ENCODE measurements at places on chromosomes 16 and 17.

- DNase-seq, result no peak
Measured at GRCh38 chr16:66713076-66713475, 16.5 kb upstream of the CMTM4 start.

DNA sequence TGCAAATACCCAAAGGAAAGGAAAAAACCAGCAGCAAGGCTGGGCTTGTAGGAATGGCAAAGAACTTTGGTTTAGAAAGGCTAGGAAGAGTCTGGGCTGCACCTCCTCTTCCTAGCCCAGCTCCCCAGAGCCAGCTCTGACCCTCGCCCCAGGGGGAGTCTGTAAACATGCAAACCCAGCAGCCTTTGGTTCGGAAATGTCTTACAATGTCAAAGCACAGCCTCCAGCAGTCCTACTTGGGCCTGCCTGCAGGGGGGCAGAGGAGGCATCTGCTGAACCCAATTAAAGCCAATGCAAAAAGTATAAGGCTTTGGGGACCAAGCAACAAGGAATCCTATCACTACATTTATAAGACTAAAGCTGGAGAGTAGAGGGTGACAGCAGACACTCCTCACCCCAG, 5.0 kb upstream of the FTSJ3 start:
- no peak for DNase-seq

- no peak for DNase-seq
Measured at GRCh38 chr17:70232466-70232865, 63.1 kb downstream of the KCNJ2 start.

GRCh38 chr16:56632156-56632847, at the start of gene MT1M:
MT1M (plus strand) TSS chr16:56632659; CDS start chr16:56632732, 73 bp downstream.
- DNase-seq, result no peak

GRCh38 chr16:3508736-3509135, 7.9 kb downstream of the CLUAP1 start:
- DNase-seq, result no peak

GRCh38 chr16:67966549-67967182, 1.8 kb downstream of the SLC12A4 start:
- no peak for DNase-seq

DNA sequence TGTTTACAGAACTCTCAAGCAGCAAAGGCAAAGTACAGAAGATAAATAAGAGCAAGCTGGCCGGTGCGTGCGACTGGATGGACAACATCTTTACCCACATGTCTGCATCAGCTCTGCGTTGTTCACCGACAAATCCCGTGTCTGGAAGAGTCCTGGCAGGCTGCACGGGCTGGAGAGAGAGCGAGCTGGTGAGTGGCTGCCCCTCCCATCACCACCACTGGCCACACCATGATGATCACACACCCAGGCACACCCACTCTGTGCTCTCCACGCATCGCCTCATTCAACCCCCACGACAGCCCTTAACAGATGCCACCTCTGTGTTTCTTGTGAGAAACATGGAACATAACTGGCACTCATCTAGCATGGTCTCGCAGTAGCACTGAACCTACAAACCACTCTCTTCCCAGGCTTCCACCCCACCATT, 59.2 kb downstream of the ANKRD11 start:
- DNase-seq, result no peak

GRCh38 chr16:54199487-54200160, 87.0 kb downstream of the IRX3 start:
- no peak for DNase-seq

- no peak for DNase-seq
Measured at GRCh38 chr17:4946312-4946976, 1.9 kb downstream of the PFN1 start.

DNA sequence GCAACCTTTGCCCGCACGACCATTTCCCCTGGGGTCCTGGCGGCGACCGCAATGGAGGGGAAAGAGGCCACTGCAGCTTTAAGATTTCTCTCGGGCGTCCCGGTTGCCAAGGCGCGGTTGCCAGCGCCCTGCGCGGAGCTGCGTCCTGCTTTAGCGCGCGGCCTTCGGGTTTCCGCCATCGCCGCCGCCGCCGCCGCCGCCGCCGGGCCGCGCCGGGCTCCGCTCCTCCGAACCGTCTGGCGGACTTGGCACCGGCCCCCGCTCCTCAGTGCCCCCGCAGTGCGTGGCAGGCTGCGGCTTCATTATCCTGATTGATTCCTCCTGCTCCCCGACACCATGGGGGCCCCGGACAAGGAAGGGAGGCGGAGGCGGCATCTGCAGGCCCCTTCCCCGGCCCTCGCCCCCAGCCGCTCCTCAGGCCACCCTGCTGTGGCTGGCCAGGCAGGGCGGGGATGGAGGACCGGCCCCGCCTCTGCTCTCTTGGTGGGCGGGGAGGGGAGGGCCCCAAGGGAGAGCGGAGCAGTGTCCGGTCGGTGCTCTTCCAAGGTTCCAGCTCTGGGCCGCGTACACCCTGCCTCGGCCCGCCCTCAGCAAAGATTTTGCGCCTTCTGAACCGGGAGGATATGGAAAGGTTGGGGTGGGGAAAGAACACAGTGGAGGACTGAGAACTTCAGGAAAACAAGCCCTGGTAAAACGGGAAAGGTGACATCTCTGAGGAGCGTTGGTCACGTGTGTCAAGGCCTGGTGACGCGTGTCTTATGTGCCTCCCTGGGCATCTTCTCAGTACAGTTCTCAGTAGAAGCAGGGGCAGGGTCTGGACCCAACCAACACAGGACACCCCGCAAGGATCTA, 34.0 kb downstream of the NEUROD2 start:
- DNase-seq, result peak; percentile 59

- no peak for DNase-seq
Measured at GRCh38 chr17:77476006-77476405, 335.2 kb downstream of the SEC14L1 start.

- no peak for DNase-seq
Measured at GRCh38 chr17:64131606-64132270, 1.8 kb upstream of the ERN1 start.

GRCh38 chr17:73379826-73380225, 68.0 kb upstream of the CDC42EP4 start:
- no peak for DNase-seq

DNA sequence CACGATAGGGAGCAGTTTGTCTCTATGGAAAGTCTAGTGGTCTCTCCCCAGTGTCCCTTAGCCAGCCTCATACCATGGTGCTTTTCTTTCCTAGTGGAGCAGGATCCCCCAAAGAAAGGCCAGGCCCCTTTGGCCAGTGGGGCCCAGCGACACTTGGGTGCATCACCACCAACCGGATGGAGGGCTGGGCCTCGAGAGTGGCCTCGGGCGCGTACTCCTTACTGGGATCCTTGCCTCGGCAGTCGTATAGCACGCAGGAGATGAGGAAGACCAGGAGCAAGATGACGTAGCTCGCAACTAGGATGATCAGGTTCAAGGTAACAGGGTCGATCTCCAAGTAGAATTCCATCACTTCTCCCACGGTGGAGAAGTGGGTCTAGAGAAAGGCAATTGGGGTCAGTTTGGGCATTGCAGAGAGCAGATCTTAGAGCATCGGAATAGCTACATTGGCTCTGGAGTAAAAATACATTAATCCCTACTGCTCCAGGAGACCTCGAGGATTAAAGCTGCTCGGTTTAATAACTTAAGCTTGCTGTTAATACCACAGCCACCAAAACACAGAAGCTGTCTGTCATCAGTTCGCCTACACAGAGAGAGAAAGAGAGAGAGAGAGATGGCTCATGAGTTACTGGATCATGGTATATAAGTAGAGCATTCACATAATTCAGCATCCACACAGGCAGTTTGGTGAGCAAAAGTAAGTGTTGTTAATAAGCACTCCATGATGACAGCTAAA, at the start of gene SMIM36:
Gene SMIM36, minus strand, starts transcription at position 467 of the 736 bp plus-strand sequence.
- no peak for DNase-seq

DNA sequence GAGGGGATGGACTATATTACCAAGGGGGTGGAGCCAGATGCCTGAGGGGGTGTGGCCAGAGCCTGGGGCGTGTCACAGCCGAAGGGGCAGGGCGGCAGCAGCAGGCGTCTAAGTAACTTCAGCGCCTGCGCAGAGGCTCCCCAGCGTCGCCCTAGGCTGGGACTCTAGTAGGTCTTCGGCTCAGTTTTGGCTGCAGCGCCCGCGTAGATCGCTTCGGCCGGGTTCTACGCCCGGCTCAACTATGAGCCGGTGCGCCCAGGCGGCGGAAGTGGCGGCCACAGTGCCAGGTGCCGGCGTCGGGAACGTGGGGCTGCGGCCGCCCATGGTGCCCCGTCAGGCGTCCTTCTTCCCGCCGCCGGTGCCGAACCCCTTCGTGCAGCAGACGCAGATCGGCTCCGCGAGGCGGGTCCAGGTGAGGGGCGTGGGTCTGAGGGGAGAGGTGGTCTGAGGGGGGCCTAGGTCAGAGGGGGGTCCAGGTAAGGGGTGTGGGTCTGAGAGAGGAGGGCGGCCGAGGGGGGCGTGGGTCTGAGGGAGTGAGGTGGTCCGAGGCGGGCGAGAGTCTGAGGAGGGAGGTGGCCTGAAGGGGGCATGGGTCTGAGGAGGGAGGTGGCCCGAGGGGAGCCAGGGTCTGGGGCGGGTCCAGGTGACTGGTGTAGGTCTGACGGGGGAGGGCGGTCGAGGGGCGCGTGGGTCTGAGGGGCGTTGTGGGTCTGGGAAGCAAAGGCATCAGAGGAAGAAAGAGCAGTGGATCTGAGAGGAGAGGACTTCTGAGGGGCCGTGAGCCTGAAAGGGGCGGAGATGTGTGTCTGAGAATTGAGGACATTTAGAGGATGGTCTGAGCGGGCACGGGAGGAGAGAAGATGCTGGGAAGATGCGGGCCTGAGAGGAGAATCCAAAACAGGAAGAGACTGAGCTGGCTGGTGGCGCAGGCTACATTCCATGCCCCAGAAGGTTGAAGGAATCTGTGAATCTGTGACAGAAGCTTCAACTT, at the start of gene LPCAT2:
Gene LPCAT2, plus strand, starts transcription at position 132 of the 991 bp plus-strand sequence. Its CDS starts 110 bp downstream, at position 242.
- peak; percentile 84 for DNase-seq

GRCh38 chr16:2176047-2176446, 20.4 kb downstream of the CASKIN1 start:
- DNase-seq, result no peak

- no peak for DNase-seq
Measured at GRCh38 chr16:76207270-76207669, 69.9 kb upstream of the CNTNAP4 start.

DNA sequence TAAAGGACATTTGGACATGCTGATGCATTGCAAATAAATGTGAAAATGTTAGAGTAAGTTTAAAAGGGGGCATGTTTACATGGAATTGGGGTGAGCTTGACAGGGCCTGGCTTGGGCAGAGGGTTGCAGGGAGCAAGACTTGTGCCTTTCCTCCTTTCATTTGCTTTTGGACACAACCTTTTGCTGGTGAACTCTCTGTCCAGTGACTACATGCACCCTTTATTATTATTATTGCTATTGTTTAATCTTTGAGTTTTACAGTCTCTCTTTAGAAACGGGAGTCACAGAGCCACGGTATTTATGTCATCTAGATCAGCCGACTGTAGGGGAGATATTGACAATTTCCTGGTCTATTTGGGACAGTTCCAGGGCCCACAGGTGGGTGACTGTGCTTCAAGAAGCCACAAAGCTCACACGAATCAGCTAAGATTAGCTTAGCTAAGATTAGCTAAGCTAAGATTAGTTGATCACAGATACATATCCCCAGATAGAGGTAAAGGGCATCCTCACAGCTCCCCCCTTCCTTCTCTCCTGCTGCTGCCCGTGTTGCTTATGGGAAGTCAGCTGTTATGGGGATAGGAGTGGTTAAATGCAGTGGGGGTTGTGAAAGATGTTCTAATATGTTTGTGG, 28.9 kb upstream of the ETV4 start:
- no peak for DNase-seq

DNA sequence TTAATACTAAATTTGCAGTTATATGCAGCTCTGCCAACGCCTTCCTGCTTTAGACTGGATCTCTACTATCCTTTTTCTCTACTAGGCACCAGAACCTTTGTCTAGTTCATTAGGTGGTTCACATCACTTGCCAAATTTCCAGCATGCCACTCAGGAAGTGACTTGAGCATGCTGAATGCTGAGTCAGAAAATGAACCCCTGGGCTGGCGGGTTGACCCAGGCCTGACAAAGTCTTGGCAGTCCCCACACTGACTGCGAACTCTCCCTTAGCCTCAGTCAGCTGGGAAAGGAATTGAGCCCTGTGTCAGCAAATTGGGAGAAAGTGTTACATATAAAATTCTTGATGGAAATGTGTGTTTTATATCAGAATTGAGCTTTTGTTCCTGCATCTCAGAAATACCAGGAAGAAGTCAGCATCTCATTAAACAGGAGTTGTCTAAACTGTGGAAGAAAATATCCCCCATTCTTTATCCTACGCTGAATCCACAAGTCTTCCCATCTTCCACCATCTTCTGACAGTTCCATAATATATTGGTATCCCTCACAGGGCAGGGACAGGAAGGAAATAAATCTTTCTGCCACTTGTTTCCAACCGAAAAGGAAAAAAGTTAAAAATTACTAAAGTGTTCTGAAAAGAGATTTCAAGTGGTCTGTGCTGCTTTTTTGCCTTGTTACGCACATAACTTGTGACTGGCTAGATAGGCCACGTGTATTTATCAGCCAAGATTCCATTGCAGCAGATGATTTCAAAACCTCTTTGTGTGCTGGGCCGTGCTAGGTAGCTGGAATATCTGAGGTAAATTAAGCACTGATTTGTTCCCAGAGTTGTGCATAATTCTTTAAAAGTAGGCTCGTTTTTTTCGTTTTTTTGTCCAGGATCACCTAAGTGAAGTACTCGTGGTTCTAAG, 16.7 kb upstream of the SLC12A3 start:
- no peak for DNase-seq

DNA sequence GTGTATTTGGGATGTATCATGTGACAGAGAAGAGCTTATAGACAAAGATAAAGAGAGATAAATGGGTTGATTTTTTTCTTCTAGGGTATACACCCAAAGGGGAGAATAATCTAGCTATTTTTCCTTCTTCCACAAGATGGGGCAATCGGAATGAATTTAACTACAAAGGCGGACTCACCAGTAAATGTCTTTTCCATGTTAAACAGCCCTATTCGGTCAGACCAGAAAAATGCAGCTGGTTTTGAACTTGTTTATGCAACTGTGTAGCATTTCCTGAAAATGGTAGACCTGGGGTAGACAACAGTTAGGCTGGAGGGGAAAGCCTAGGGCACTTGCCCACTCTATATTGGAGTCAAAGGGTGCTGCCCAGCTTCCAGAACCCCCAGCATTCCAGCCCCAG, 477.1 kb downstream of the TOX3 start:
- DNase-seq, result no peak

- peak; percentile 7 for DNase-seq
Measured at GRCh38 chr16:88856122-88856827, 472 bp downstream of the GALNS start.

DNA sequence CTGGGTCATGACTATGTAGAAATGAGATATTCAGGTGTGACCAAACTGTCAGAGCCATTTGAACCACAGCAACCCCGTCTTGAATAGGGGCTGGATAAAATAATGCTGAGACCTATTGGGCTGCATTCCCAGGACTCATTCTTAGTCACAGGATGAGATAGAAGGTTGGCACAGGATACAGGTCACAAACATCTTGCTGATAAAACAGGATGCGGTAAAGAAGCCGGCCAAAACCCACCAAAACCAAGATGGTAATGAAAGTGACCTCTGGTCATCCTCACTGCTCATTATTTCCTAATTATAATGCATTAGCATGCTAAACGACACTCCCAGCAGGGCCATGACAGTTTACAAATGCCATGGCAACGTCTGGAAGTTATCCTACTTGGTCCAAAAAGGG, 545.5 kb downstream of the TMEM114 start:
- no peak for DNase-seq

- DNase-seq, result no peak
Measured at GRCh38 chr16:15594711-15595320, 48.1 kb downstream of the MARF1 start.

GRCh38 chr16:75109732-75110243, 6.8 kb downstream of the LDHD start:
- DNase-seq, result no peak
